CD8-positive, alpha-beta T cell (primary cell): ENCODE measurements at places on chromosomes 7 and 10.

DNA sequence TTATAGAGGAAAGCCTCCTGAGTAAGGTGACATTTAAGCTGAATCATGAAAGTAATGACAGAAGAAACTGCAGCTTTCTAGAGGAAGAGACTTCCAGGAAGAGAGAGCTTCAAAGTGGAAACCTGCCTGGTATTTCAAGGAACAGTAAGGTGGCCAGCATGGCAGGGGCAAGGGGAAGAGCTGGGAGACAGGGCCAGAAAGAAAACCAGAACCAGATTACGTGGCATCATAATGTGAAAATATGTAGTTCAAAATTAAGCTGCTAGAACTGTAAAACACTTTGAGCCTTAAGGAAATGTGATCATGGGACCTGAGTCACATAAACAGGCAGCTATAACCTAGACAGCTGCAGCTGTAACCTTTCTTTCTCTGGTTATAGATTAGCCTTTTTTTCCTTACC, 238.0 kb upstream of the FOXK1 start:
- DNase-seq: no peak

DNA sequence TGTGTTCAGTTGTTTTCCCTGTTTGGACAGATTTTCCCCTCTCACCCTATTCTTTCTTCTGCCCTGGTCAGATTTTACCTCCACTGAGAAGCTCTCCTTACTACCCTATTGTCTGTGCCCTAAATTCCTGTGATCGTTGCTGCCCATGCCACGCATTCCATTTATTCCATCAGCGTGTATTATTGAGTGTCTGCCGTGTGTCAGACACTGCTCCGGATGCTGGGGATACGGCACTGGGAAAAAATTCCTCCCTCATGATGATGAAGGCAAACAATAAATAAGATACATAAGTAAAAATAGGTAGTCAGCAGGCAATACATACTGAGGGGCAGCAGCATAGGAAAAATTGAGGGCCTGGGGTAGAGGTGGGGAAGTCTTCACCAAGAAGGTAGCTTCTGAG, 86.8 kb downstream of the FANK1 start:
- DNase-seq: no peak

GRCh38 chr10:61487506-61487905, 34.3 kb upstream of the TMEM26 start:
- DNase-seq: no peak

- no peak for DNase-seq
Measured at GRCh38 chr10:108515821-108516220, 1351.3 kb upstream of the SORCS1 start.

GRCh38 chr10:13813550-13813949, 226.8 kb downstream of the PRPF18 start:
- no peak for DNase-seq

DNA sequence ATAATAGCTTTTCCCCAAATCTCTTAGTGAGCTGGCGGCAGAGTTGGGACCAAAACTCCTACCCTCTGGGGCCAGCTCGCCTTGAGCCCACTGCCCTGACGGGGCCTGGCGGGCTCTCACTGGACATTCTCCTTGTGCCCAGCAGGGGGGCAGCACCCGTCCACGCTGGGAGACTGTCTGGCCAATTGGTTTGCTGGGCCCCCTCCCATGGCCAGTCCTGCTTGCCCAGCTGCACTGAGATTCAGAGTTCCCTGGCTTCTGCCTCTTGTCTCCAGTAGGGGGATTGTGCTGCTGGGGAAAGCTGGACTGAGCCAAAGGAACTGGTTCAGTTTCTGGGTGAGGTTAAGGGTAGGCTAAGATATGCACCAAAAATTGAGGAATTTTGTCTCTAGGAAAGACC, 59.8 kb downstream of the RAMP3 start:
- DNase-seq: no peak

DNA sequence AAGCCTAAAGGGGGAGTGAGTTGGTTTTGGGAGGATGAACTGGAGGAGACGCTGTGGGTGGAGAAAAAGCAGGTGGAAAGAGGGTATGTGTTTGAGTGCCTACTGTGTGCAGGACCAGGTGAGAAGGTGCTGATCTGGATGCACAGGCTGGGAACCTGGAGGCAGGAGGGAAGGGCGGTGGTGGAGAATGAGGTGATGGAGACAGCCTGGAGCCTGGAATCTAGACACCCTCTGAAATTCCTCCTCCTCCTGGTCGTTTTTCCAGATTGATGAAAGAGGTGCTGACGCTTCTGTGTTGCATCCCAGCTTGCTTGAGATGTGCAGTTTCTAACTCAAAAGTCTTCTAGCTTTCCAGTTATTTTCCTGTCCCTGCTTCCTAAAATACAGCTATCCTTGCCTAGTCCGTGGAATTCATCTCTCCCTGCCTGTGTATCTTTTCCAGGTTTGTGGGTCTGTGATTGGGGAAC, 67.5 kb downstream of the LRMDA start:
- DNase-seq: no peak

DNA sequence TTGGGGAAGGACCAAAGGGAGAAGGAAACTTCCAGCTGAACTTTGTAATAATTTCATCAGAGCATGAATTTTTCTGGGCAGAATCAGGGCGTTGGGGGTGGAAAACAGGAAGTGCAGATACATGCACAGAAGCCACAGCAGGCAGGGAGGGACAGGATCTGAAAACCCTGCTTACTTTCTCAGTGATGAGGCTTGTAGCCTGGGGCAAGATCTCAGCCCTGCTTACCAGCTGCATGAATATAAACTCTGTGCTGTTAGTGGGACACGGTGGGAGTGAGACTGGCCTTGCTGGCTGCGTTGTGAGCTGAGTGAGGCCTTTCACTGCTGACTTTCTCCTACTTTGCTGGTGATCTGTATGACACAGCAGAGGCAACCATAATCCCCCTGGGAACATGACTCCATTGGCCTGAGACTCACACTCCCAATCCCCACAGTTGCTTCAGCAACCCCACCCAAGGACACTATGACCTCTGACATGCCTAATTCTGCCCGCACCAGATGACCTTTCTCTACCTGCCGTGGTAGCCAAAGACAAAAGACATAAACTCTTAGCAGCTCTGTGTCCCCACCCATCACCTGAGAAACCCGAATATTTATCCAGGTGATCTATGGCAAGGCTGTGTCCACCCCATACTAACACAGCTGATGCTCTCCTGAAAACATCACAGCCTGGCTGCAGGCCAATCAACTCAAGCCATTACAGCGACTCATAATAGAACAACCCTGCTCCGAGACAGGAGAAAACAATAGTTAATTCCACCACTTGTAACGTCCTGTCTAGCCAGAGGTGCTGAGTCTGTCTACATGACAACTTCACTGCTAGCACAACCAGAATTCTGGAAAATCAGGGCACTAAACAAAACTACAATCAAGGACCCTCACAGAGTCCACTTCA, 190.7 kb upstream of the CHRM2 start:
- no peak for DNase-seq

GRCh38 chr10:124032971-124033886, 60.2 kb downstream of the CHST15 start:
- no peak for DNase-seq

DNA sequence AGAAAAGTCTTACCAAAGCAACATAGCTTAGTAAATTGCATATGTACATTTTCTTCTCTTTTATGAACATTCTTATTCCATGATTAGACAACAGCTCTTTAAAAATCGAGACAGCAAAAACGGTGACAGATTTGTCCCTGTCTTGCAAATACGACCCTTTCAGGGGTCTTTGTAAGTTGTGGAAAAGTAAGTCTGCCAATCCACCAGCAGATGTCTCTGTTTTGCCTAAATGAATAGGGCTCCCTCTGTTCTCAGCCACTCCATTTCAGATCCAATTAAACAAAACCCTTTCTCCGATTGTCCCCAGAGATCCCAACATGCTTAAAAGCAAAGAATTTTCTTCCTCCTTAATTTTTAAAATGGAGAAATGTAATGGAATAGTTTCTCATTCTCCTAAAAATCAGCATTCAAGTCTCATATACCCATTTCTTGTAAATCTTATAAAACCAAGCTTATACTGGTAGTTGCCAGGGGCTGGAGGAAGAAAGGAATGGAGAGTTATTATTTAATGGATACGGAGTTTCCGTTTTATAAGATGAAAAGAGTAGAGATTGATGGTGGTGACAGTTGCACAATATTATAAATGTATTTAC, 61.0 kb upstream of the NFE2L3 start:
- peak; percentile 59 for DNase-seq

DNA sequence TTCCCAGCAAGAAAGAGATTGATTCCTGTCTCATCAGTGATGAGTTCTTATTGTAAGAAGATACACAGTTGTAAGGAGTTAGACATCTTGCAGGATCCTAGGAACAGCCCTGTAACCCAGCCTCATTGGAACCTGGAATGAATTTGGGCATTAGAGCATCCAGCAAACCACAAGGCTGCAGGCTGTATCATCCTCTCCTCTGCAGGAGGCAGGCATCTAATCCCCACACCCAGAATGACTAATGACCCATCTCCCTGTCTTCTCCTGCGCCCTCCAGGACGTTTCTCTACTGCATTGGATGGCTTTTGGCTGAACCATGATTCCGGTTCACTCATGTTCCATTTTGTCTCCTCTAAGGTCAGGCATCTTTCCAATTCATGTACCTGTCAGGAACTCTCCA, 233.9 kb downstream of the POU6F2 start:
- DNase-seq: no peak

GRCh38 chr10:86393862-86394455, 27.4 kb upstream of the GRID1 start:
- DNase-seq: peak; percentile 23

DNA sequence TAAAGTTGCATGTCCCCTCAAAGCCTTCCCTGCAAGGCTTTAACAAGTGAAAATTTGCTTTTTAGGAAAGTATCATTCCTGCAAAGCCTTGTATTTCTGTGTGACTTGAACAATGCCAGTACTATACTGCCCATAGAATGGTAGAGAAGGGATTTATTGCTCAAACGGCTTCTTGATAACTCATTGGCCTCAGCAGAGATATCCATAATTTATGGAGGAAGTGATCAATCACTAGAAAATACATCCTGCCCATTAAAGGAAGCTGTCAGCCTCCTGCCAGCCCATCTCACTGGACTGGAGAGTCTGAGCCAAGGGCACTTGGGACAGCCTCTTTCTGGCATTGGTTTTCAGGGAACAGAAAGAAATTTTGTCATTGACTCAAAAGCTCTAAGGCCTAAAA, 152.6 kb downstream of the XPNPEP1 start:
- DNase-seq: no peak

- DNase-seq: no peak
Measured at GRCh38 chr7:7565018-7565680, 1.5 kb upstream of the MIOS start.

- DNase-seq: no peak
Measured at GRCh38 chr10:97631098-97631497, 2.2 kb downstream of the MORN4 start.

DNA sequence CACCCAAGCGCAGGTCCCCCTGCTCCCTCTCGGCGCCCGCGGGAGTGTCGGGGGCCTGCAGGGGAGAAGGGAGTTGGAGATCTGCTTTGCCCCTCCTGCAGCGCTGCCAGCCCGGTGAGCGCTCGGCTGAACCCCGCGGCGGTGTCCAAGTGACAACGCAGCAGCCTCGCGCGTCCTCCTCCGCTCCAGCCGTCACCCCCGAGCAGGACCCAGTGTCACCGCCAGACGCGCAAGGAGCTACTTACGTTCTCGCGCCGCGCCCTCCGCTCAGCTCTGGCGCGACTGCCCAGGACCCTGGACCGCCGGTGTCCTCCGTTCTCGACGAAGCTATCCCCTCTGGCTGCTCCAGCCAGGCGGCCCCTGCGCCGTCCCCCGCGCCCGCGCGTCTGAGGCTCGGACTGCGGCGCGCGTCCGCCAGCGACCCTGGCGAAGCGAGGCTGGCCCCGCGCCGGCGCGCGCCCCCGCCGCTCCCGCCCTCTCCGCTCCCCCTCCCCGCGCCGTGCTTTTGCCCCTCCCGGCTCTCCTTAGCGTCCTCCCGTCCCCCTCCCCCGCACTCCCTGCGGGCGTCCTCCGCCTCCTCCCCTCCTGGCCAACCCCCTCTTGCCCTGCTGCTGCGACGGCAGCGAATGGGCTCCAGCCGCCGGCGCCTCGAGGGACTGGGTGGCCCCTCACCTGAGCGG, at the start of gene NRCAM:
TSS of gene NRCAM (minus strand) at position 439 of the 680 bp plus-strand sequence. CDS start 216,372 bp downstream, outside the sequence.
- DNase-seq: peak; percentile 60

GRCh38 chr7:21450941-21451340, 23.1 kb downstream of the SP4 start:
- no peak for DNase-seq

DNA sequence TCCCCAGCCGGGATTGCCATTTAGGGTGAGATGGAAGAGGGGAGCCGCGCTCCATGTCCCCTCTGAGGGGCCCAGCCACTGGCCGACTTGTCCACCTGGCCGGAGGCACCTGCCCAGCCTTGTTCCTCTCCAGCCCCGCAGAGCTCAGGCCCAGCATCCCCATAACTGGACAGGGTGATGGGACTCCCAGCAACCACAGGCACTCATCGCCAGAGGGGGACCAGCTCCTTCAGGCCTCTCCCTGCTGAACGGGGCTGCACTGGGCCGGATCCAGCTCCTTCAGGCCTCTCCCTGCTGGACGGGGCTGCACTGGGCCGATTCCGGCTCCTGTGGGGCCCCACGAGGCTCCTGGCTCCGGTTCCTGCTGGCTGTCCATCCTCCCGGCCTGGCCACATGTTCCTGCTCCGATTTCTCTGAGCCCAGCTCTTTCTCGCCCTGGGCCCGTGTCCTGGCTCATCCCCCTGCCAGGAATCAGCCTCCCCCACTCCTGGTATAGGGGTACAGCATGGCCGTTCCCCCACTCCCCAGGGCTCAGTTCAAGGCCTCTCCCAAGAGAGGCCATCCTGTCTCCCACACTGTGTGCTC, 56.1 kb upstream of the ADGRA1 start:
- DNase-seq: no peak

GRCh38 chr10:97765201-97765600, 6.6 kb downstream of the SFRP5 start:
- DNase-seq: no peak

GRCh38 chr7:155363852-155364600, 66.3 kb downstream of the INSIG1 start:
- DNase-seq: no peak

- DNase-seq: no peak
Measured at GRCh38 chr10:123351715-123352114, 197.5 kb downstream of the BUB3 start.

DNA sequence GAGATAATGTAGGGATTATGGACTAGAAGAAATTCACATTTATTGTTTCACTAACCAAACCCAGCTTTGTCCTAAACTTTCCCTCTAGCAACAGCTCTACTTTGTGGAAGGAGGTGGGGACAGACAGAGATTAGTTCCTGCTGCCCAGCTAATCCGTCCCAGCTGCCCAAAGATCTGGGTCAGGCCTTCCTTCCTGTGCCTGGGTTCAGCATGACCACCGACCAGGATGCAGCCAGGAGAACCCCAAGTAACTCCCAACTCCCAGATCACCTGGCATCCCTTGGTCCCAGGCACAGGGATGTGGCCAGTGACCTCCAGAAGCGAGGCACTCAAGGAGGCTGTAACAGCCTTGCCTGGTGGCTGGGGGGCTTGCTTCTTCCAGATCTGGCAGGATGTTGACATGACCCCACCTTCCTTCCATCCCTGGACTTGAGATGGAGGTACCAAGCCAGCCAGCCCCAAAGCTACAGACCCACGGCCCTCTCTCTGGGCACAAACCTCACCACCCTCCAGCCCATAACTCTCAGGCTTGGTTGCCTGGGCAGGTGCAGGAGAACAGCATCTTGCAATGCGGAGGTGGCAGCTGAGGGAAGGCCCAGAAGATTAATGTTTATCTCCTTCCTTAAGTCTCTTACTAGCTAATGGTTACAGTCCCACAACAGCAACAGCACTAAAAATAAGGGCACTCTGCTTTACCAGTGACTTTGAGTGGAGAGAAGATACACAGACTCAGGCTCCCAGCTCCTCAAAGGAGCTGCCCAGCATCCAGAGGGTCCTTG, 11.1 kb downstream of the CAMK2G start:
- no peak for DNase-seq

- no peak for DNase-seq
Measured at GRCh38 chr10:83372646-83373045, 766.7 kb upstream of the GHITM start.
